ENCODE measurements at places on chromosomes 6 and 20.

DNA sequence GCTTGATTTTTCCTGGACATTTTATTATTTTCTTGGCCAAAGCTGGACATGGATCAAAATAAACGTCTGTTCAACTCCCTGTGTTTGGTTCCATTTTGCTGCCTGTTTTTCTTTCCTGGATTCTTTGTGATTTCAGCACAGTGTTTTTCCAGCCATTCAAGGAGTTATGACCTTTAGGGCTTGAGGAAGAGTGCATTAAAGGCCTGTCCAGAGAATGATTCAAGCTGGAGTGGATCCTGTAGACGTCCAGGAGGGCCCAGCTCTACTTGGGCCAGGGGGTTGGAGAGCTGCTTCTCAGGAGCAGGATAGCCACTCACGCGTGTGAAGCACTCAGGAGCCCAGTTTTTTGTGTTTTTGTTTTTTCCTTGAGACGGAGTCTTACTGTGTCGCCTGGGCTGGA is 56.5 kb upstream of the IER3 start:
- DNase-seq: no peak

DNA sequence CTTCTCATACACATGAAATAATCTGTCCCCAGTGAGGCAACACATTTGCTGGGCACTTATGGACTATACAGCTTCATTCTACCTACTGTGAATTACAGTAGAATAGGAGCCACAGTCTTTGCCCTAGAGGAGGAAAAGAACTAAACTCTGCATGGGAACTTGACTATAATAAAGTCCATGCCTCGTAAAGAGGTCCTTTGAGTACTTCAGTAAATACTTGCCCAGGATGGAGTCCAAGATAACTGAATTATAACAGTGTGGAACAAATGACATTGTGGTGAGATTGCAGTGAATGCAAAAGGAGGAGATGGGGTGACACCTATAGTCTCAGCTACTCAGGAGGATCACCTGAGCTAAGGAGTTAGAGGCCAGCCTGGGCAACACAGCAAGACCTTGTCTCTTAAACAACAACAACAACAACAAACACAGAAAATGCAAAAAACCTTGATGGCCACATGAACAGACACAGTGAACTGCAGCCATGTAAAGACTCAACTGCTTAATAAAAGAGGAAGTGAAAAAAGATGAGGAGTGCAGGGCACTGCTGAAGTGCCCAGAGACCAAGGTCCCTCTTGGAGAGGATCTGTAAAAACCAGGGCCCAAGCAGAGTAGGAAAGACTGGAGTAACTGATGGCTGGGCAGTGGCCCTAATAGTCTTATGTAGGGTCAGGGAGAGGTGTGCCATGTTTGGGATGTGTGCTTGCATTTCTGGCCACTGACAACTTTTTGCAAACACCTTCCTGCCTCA is 3.7 kb downstream of the MRPS18A start:
- no peak for DNase-seq

DNA sequence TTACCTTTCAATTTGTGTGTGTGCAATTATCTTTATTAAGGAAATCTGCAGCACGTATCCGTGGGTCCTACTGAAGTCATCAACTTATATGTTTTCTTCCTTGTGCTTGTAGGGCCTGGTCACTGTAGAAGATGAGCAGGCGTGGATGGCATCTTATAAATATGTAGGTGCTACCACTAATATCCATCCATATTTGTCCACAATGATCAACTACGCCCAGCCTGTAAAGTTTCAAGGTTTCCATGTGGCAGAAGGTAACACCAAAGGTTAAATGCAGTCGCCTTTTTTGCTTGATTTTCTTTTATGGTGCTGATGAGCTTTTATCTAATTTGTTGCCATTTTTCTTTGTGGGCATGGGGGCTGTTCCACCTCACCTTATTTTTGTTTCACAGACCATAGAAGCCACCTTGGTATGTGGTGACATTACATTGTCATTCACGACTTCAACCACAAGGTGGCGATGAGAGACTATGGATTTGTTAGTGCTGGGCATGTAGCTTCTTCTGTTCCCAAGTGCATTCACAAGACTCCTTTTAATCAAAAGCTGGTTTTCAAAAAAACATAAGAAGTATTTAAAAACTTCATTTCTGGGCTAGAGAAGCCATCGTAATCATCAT is 106.5 kb upstream of the LAMP5 start:
- peak; percentile 41 for DNase-seq

- no peak for DNase-seq
Observed at GRCh38 chr20:910132-910869, 5.8 kb downstream of the ANGPT4 start.

DNA sequence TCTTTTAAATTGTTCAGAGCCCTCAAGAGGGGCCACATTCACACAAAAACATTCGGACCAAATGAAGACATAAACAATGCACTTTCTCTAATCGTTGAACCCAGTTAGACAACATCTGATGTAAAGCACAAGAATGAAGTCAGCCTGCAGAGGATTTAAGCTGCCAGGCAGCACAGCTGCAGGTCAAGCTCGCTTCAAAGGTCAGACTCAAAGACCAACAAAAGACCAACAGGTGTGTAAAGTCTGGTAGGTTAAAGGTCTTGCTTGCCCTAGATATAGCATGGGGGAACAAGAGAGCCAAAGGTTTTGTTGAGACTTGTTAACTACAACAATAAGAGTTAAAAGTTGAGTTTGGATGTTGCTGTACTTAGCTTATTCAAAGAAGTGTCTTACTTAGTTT is 26.7 kb upstream of the MYLIP start:
- no peak for DNase-seq
